Eye (tissue), 1 donor: ENCODE measurements at places on chromosomes 12 and 14.

- DNase-seq = no peak
Measured at GRCh38 chr12:95633049-95633731, 81.9 kb upstream of the USP44 start.

DNA sequence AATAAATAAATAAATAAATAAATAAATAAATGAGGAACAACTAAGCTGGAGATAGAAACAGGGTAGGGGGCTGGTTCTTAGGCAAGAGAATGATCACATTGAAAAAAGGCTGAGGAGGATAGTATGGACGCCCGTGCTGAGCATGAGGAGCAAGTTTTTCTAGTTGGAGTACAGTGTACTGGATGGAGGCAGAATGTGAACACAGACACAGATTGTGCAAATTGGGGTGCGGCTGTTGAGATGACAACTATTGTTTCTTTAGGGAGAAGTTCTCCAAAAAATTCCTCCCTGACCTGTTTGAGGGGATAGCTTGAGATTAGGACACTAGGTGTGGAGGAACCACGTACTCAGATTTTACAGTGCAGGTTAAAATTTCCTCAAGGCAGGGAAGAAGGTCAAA, 979 bp upstream of the BIN2 start:
- no peak for DNase-seq

GRCh38 chr12:11764837-11765236, 115.4 kb downstream of the ETV6 start:
- DNase-seq = no peak

DNA sequence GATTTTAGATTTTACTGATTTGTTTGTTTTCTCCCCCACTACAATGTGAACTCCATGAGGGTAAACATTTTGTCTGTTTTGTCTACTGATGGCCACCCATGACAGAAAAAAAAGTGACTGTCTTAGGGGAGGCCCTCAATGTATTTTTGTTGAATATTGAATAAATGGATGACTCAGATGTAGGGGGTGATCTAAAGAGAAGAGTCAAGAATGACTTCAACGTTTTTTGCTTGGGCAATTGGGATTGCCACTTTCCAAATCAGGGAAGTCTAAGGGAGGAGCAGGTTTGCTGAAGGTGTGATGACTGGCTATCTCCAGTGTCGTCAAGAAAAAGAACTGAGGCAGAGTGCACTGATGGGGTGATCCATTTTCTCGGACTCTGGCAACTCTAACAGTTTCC, 10.7 kb upstream of the PHC1 start:
- DNase-seq = no peak

GRCh38 chr14:79910086-79910485, 301.2 kb downstream of the DIO2 start:
- DNase-seq = no peak

GRCh38 chr12:22029491-22029890, 16.5 kb upstream of the CMAS start:
- no peak for DNase-seq

DNA sequence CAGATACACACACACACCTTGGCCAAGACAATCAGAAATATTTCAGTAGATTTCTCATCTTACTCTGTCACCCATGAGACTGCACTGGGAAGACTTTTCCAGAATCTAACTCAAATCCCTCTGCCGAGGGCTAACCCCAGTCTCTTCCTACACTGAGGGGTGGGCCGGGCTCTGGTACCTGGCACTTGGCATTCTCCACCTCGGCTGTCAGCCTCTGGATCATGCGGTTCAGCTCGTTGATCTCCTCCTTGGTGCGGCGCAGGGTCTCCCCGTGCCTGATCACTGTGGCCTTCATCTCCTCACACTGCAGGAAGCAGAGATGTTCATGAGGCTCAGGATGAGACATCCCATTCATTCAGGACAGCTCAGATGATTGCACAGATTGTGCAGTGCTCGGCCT, 4.9 kb downstream of the KRT83 start:
- no peak for DNase-seq

DNA sequence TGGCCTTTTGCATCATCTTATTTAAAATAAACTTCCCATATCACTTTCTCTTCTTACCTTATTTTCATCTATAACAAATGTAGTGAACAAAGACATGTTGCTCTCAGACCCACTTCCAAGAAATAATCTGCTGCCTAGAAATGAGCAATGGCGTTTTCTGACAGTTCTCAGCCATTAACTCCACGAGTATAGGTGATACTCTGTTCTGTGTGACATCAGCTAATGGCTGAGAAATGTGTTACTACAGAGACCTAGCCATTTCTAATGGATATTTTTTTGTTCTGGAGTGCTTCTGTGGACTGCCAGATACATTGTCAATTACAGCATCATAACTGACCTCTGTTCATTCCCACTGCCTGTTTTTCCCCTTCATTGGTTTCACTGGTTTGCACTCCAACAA, 67.8 kb downstream of the CCDC59 start:
- DNase-seq = no peak
